Stimulated activated CD4-positive, alpha-beta T cell treated with anti-CD3 and anti-CD28 coated beads, Interleukin-12 subunit alpha, Interleukin-12 subunit beta, amount 100 ng/mL, for 24 hours (primary cell): ENCODE measurements at places on chromosomes 7 and 10.

- DNase-seq, result no peak
Measured at GRCh38 chr7:55641273-55641691, 69.0 kb upstream of the VOPP1 start.

- no peak for DNase-seq
Measured at GRCh38 chr7:101717628-101718357, 88.7 kb upstream of the MYL10 start.

DNA sequence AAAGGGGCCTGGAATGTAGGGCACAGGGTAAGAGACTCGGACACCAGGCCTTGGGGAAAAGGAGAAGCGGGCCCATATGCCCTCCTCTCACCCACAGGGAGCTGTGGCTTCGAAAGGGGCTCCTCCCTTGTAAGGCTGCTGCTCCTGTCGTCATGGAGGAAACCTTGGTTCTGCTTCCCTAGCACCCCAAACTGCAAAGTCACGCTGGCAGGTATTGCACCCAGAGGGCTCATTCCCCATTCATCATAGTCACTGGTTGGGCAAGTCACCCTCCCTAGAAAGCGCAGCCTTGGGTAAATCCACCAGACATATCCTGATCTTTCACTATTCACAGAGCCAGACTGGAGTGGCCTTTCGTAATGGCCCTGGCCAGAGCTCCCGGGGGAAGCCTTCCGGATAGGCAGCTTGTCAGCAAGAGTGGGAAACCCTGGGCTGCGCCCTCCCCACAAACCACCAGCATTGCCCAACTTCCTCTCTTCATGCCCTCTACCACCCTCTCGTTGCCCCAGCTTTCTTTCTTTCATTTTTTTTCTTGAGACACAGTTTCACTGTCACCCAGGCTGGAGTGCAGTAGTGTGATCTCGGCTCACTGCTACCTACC lies 121.0 kb downstream of the HIP1 start:
- no peak for DNase-seq

- peak; percentile 42 for DNase-seq
Measured at GRCh38 chr7:134458341-134458805, 527 bp downstream of the AKR1B1 start.

DNA sequence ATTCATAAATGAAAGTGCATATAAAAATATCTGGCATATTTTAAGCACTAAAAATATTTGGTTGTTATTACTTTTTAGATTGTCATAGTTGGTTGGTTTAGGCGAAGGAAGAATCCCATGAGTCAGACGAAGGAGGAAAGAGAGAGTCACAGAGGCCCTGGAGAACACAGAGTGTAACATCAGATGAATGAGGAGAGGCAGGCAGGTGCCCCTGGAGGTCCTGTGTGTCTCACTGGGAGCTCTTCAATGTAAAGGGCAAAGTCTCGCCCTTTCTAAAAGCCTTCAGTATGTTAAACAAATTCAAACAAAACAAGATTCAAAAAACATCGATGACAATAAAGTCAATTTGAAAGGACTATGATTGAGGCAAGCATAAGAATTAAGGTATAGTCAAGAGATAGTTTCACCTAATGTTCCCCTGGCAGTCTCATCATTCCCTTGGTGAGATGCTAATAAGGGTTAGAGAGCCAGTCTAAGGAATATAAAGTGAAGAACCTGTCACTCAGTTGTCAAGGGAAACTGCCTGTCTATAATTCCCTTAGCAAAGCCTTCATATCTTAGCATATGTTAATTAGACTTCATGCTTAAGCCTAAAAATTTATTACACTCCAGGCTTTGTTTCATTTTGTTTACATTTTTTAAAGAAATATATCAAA lies 194.3 kb downstream of the TPK1 start:
- DNase-seq, result no peak

DNA sequence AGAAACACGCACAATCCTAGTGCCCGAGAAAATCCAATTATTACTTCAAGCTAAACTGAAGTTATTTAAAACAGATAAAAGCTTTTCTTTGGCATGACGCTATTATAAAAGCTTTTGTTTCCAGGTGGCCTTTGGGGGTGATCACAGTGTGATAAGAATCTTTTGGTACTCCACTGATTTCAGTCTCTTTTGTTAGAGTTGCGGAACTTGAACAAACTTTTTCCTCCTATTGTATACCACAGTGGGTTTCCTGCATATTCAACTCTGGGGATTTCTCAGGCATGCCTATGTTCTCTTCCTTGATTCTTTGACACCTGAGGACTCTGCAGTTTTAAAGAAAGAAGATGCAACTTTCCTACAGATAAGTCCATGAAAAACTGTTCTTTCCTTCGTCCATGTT lies 99.7 kb upstream of the PITRM1 start:
- no peak for DNase-seq

- DNase-seq, result no peak
Measured at GRCh38 chr7:151115836-151116418, 29.7 kb downstream of the AGAP3 start.

GRCh38 chr7:2143981-2144595 lies 88.7 kb downstream of the MAD1L1 start:
- no peak for DNase-seq

- no peak for DNase-seq
Measured at GRCh38 chr10:22900841-22901601, 26.8 kb upstream of the ARMC3 start.

DNA sequence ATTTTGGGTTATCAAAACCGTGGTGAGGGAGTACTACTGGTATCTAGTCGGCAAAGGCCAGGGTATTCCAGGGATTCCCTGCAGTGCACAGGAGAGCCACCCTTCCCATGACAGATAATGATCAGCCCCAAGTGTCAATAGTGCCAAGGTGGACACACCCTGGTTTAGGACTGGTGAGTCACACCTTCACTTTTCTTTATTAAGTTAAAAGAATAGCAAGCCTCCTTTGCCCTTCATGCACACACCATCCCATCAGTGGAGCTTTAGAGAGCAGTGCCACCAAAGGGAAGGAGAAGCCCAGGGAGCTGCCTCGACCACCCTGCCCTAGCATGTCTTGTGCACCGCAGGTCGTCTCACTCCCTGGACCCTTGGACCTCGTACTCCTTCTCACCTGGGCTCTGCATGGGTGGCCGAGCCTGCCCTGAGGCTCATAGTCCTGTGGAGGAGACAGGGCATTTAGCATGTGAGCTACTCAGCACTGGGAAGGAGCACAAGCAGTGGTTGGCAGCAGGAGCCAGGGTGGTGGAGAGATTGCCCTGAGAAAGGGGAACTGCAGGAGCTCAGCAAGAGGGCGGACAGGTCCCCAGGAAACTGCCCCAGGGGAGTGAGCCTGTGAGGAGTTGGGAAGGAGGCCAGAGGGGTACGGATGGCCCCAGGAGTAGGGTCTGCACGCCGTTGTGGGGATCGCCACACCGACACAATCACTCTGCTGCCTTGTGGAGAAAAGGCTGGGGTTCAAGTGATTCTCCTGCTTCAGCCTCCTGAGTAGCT lies 17.4 kb downstream of the UBE2D4 start:
- no peak for DNase-seq

GRCh38 chr7:2702594-2702957 lies 14.6 kb downstream of the AMZ1 start:
- no peak for DNase-seq

DNA sequence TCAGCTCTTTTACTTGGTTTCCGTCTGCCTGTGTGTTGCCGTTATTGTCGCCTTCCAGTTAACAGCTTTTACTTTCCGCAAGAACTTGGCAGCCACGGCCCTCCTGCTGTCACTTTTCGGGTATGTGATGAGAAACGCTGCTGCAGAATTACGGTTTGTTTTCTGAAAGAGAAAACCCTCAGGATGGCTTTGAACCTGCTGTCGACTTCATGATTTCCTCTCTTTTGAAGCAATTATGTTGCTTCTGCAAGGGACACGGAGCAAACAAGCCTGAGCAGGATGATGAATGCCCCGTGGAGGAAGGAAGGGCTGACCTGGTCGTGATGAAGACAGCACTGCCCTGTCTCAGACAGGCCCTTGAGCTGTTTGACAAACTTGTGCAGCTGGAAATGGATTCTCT lies 339.8 kb downstream of the ABCA13 start:
- no peak for DNase-seq

GRCh38 chr7:31785101-31785500 lies 98.1 kb downstream of the PPP1R17 start:
- DNase-seq, result no peak

GRCh38 chr10:62900829-62901571 lies 84.8 kb upstream of the EGR2 start:
- DNase-seq, result no peak

DNA sequence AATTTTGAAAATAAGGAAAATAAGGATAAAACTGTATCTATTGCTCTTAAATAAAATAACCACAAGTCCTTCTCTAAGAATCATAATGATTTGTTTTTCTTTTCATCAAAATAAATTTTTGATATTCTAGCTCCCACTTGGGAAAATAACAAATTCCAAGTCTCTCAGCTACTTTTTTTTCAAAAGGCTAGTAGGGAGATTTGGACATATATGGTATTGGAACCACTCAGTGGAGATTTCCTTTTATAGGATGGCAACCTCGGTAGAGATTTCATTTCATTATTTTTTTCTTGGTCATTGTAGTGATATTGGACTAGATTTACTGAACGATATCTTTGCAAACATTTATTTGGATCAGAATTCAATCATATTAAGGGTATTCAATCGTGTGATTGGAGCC lies 69.5 kb upstream of the PRKG1 start:
- DNase-seq, result no peak

GRCh38 chr7:44854644-44855364 lies 6.9 kb upstream of the H2AZ2 start:
- DNase-seq, result no peak

DNA sequence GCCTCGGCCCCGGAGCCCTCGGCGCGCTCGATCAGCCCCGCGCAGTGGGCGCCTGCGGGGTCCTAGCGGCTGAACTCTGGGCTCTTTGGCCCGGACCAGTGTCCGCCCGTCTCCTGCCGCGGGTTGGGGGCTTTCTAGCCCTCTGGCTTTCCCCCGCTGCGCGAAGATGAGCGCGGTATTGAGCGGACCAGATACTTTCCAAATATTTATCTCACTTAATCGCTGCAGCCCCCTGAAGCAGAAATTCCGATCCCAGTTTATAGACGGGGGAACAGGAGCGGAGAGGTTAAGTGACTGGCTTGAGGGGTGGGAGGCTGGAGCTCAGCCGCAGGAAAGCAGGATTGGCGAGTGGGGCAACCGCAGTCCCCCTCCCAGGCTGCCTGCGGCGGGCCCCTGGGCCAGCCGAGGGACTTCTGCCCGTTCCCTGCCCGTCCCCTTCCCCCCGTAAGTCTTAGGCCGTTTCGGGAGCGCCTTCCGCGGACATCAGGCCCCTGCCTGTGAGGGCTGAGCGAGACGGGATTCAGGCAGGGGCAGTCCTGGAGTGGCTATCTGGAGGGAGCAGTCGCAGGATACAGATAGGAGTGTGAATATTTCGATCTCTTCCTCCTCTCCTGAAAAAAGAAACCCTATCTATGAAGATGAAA lies 565 bp downstream of the STRIP2 start:
- DNase-seq, result no peak

GRCh38 chr7:117186218-117187010 lies 136.4 kb downstream of the WNT2 start:
- DNase-seq, result no peak

DNA sequence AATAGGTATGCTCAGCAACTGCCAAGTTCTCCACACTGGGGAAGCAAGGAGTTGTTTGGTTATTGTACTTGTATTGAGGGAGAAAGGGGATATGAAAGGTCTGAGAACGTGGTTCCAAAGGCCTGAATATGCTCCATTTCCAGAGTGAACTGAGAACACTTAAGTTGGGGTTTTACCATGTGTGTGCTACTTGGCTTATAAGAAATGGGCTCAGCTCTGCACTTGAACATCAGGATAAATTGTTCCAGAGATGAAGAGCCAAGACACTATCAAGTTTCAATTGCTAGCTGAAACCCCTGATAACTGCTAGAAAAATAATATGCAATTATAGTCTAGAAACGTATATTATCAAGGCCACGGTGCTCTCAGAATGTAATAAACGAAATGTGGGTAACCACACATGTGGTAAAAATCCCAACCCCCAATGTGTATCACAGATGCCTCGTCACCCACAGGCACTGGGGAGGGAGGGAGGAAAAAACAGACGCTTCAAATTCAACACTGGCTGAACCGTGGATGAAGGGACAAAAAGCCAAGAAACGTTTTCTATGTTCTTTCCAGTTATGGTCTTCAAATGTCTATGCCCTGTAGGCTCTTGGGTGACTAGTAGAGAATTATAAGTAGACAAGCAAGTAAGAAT lies 16.3 kb downstream of the ELMO1 start:
- DNase-seq, result no peak

GRCh38 chr10:58473976-58474375 lies 38.7 kb upstream of the BICC1 start:
- no peak for DNase-seq

GRCh38 chr7:3151784-3152183 lies 108.1 kb upstream of the CARD11 start:
- DNase-seq, result no peak

DNA sequence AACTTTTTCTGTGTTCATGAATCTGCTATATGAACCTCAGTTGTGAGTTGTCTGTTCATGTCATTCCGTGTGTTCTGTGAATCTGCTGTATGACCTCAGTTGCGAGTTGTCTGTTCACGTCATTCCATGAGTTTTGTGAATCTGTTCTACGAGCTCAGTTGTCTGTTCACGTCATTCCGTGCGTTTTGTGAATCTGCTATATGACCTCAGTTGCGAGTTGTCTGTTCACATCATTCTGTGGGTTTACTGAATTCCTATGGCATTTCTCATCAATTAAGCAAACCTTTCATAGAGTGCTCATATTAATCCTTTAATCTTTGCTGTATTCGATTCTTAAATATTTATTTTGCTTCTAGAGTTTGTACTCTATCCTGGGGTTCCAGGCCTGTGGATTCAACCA lies 150.6 kb downstream of the DIP2C start:
- no peak for DNase-seq

GRCh38 chr7:100675581-100676350 lies 2.2 kb downstream of the GNB2 start:
- peak; percentile 51 for DNase-seq

DNA sequence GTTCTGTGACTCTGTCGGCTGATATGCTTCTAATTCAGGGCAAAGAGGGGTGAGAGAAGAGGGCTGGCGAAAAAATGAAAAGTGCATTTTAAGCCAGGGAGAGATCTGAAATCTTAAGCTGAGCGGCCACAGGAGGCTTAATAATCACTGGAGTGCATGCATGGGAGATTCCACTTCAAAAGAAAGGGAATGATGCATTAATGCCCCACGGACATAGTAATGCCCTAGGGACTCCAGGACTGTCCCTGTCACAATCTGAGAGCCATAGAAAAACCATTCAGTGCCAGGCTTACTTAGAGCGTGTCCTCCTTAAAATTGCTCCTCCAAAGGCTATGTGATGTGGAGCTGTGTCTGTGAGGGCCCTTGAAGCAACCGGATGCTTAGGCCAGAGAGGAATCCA lies 75.1 kb downstream of the NHLRC2 start:
- DNase-seq, result no peak

GRCh38 chr10:131435760-131436457 lies 124.4 kb upstream of the TCERG1L start:
- no peak for DNase-seq

DNA sequence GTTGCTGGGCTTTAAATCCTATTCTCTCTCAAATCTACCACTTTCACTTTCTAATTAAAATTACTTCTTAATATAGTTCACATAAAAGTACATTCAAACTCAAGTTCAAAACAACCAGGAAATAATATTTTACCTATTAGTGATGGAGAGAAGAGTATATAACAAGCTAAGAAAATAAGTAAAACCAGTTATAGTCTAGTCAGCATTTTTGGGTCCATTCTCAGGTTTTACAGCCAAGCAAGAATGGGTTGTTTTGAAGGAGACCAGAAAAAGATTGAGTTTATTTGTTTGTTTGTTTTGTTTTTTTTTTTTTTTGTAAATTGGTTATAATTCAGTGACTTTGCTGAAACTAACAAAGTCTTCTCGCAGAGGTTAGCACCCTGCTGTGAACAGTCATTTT lies 106.3 kb upstream of the PTPRZ1 start:
- DNase-seq, result no peak
